Activated naive CD4-positive, alpha-beta T cell treated with anti-CD3 and anti-CD28 coated beads, Interleukin-2, amount 10 ng/mL, durations not matched to agents 7 days and 5 days (primary cell): ENCODE measurements at places on chromosomes 7 and 10.

- DNase-seq = no peak
These were observed 37.1 kb downstream of the WIPI2 start for GRCh38 chr7:5226921-5227785.

- no peak for DNase-seq
These were observed 327.2 kb downstream of the DNAJB6 start for GRCh38 chr7:157664034-157664433.

DNA sequence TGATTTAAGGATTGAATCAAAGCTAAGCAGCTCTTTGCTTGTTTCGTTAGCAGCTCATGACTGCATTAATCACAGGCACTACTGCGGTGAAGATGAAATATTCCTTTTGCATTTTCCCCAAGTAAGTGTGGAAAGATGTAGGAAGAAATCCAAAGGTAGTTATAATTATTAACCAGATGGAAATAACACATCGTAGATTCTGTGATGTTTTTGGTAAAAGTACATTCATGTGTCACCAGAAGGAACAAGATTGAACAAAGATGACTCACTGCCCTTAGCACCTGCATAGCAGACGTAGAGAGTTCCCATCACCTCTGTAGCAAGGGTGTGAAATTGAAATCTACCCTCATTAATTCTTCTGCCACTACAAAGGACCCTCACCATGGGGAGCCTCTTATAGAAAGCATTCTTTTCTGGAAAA is 37.1 kb downstream of the SMURF1 start:
- DNase-seq = no peak

GRCh38 chr10:45023426-45023825 is 22.7 kb downstream of the ZNF22 start:
- DNase-seq = no peak

DNA sequence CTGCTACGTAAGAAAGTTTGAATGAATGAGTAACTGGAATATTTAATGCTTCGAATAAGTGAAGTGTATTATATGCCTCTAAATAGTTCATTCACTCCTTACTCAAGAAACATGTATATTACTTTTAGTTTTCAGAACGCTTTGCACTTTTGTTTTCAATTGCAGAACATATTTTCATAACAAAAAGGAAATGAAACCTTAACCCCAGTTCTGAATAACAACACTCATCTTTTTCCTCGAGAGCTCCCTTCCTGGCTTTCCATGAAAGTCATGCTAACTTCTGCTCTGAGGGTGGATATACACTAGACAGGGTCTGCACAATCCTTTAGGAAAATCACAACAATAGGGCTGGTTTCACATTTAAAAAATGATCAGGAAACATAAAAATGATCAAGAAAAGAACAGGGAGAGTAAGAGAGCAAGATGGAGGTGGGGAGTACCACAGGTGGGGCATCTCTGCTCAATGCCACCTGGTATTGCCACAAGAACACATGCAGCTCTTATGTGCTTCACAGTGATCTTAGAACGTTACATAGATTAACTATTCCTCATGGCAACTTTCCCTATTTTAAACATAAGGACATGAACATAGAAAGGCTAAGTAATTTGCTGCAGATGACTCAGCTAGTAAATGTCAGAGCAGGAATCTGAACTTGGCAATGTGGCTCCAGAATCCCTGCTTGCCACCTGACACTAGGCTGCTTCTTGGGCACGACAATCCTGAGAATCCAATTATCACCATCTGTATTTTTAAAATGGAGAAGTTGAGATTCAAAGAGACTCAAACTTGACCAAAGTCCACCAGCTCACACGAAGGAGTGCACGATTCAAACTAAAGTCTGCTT is 219.5 kb upstream of the AOAH start:
- DNase-seq = no peak

DNA sequence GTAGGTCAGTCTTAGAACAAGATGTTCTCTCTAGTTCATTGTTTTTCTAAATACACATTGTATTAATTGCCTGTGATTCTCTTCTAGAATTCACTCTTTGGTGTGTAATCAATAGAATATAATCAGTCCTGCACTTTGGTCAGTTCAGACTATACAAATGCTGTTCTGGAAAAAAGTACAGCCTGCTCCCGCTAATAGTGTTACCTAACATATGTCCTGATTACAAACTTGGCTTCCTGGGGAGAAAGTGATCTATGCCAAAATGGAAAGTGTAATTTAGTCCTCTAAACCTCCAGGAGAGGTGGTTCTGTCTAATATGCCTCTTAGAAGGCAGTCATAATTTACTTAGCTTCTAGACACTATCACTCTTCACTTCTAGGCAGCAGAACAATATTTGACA is 215.5 kb downstream of the SEMA3D start:
- DNase-seq = no peak

GRCh38 chr10:86691333-86692022 is 23.2 kb downstream of the LDB3 start:
- DNase-seq = no peak

DNA sequence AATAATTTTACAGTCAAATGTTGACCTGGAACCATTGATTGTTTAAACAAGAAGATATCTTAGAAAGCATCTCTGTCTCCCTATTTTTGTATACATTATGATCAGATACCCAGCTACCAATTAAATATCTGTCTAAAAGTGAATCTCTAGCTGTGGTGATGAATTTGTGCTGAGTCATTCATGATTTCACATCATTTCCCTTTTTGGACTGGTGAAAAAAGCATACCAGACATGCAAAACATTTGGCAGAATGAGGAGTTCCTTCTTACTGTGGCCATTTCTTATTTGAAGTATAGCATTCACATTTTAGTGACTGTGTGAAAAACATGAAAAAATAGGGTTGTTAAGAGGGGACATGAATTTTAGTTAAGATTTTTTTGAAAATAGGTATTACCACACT is 98.0 kb upstream of the GATA3 start:
- no peak for DNase-seq

DNA sequence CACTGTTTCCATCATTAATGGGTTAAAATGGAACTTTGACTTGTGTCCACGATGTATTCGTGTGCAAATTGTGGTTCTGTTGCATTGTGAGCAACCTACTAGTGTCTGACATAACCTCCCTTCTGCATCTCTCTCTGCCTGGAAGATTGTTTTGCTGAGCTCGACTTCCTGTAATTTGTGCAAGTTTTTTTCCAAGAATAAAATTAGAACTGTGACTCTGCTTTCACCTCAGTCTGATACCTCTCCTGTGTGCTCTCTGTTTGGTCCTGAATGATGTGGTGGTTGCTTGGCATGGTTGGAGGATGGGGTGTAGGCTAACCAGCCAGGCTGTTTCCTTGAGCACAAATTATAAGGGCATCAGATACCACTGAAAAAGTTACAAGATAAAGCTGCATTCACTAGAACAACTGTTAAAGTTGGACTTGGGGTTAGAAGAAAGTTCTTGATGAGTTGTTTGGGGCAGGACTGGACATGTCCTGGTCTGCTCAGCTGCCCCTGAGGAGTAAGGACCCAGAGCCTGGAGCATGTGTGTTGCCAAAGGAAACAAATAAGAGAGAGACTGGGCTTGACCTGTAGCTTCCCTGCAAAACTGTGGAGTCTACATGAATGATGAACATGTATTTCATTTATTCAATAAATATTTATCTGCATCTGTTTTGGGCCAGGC is 1.9 kb upstream of the VOPP1 start:
- DNase-seq = peak; percentile 64

- DNase-seq = no peak
These were observed 65.6 kb downstream of the CTTNBP2 start for GRCh38 chr7:117807676-117808075.

DNA sequence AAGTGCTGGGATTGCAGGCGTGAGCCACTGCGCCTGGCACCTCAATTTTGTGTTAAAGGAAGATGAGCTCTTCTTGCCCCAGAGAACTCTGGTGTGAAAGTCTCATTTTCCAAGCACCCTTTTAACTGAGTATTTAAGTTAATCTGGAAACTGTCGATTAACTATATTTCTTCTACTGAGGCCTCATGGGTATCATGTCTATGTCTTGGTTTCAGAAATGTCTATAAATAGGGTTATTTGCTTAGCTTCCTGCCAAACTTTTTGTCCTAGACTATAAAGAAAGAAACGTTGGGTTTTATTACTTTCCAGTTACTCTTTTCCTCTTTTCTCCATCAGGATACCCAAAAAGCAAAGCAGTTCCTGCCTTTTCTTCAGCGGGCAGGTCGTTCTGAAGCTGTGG is 102.4 kb downstream of the LRRC4 start:
- DNase-seq = no peak

- no peak for DNase-seq
These were observed 29.4 kb upstream of the TNRC18 start for GRCh38 chr7:5452937-5453540.

GRCh38 chr7:24419511-24419910 is 135.5 kb downstream of the NPY start:
- DNase-seq = no peak

DNA sequence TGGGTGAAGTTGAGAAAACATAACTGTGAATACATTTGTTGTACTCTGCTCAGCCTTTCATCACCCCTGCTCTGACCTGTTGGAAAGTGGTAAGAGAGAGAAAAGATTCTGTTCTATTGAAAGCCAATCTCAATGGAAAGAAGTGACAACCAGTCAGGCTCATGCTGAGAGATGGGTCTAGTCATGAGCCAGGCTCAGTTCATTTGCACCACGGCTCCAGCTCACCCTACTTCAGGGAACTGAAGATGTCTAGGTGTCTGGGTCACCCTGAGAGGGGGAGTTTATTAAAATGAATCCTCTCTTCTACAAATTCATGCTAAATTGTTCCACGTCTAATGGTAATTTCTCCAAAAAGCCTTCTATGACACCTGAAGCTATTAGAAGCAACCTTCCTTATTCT is 12.1 kb upstream of the FAS start:
- no peak for DNase-seq

GRCh38 chr7:101919363-101920115 is 102.1 kb downstream of the CUX1 start:
- no peak for DNase-seq

DNA sequence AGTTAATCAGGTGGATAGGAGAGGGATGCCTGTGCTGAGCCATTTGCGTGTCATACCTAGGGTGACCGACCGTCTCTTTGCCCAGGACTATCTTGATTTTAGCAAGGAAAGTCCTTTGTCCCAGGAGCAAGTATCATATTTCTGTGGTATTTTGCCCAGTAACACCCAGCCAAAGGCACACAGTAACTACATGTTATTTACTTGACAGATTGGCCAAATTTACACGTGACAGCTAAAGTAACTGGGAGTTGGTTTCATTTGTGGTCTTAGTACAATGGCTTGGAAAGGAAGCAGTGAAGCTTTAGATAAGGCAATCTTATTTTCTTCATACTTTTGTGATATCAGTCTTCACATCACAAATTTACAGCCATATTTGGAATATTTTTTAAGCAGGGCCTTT is 142.1 kb downstream of the JCAD start:
- no peak for DNase-seq

GRCh38 chr10:121137533-121137932 is 286.4 kb downstream of the WDR11 start:
- no peak for DNase-seq

- no peak for DNase-seq
These were observed 96.2 kb downstream of the RTKN2 start for GRCh38 chr10:62172465-62172864.

GRCh38 chr10:78575400-78575799 is 493.4 kb upstream of the ZMIZ1 start:
- DNase-seq = no peak

DNA sequence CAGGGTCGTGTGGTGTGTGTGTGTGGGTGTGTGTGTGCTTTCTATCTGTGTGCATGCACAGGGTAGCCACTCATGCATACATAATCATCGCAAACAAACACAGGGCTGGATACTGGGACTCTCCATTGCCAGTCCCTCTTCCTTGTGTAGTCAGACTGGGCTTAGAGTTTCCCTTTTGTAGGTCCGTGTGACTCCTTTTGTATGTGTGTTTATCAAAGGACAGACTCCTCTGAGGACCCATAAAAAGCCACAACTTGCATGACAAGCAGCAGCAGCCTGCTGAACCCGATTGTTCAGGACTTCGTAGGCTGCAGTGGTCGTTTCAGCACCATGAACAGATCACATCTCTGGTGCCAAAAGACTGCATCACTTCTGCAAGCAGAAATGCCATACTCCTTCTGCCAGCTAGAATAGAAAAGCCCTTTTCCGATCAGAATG is 895 bp downstream of the VSTM2A start:
- DNase-seq = no peak

GRCh38 chr10:114487815-114488536 is 83.7 kb upstream of the AFAP1L2 start:
- DNase-seq = no peak

DNA sequence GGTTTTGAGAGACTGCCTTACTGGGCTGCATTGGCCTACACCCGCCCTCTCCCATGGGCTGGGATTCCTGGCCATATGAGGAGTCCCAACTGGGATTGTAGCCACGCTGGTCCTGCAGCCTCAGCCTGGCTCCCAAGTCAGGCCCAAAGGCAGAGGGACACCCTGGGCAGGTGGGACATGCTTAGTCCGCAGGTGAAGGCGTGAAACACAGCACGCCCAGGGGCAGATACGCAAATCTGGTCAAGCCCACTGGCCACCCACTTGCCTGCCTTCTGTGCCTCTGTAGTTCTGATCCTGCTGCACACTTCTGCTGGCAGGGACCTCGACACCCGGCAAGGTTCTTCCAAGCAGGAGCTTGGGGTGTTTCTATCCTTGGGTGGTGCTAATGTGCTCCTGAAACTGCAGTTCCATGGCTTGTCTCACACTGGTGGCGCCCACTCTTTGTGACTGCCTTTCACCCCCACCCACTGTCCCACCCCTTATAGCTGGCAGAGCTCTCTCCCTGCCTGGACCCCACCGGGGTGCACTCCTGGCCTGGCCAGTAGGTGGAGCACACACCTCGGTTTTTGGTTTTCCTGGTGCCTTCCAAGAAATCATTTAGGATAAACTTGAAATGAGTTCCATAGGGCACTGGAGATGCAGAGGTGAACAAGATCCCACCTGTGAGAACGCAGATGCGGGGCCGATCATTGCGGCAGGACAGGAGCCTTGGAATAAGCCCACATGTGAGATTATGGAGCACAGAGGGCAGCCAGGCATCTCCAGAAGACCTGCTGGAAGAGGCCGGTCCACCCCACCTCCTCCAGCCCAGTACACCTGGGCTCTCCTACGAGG is 47.9 kb downstream of the MKI67 start:
- DNase-seq = peak; percentile 60

DNA sequence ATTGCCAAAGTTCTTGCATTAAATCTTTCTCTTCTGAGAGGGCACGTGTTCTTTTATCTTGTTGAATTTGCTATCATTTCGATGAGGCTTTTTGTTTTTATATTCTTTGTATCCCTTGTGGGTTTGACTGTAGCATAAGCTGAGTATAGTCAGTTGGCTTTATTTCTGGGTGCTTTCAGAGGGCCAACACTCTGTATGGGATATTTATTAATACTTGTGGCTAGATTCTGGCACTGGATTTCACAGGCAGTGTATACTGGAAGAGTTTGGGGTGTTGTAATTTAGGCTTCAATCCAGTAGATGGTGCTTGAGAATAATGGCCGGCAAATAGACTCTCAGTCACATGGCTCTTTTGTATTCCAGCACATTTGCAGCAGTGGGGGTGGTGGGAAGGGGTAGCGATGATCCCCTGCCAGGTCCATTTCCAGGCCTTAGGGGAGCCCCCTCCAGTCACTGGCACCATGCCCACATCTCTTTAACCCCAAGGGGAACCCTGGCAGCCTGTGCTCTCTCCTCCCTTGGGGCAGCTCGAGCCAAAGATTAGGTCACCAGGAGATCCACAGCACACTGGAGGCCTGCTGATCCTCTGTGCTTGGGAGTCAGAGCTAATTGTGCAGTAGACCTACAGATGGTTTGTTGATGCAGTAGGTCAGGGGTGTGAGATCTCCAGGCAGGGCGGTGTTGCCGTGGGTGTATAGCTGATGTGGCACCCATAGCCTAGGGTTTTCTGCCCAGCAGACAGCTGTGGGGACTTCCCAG is 81.8 kb downstream of the PTPN20 start:
- no peak for DNase-seq

GRCh38 chr10:132916421-132916841 is 25.9 kb downstream of the CFAP46 start:
- no peak for DNase-seq
